ENCODE measurements at places on chromosomes 5 and 9.

GRCh38 chr5:1801967-1802295, 724 bp downstream of the NDUFS6 start:
- no peak for DNase-seq

GRCh38 chr5:74608736-74609601, 31.6 kb downstream of the ENC1 start:
- no peak for DNase-seq

DNA sequence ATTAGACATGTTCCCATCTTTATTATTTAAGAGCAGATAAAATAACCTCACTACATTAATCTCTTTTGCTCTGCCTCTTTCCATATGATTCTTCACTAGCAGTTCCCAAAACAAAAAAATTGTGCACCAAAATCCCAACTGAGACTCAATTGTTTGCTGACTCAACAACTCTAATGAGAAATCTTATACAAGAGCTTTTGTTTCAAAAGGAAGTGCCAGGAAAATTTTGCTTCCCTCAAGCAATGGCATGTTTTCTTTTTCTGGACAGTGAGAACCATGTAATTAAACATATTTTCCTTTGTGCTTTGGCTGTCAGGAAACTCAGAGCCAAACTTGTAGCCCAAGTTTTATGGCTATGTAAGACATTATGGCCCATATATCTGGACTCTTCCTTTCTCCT, 62.0 kb downstream of the TMC1 start:
- no peak for DNase-seq

DNA sequence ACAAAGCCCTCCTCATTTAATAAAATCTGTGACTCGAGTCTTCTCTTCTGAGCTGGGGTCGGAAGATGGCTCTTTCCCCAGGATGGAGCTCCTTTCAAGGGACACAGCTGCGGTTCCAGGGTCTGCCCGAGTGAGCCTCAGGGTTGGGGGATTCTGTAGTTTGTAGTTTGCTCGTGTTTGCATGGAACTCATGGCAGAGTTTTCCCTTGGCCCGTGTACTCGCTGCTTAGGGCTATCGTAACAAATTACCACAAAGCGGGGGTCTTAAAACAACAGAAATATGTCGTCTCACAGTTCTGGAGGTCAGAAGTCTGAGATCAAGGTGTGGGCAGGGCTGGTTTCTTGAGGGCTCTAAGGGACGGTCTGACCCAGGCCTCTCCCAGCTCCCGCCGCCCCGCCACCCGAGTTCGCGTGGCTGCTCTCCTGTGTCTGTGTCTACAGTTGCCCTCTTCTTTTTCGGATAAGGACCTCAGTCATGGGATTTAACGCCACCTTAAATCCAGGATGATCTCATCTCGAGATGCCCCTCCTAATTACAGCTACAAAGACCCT, 13.9 kb upstream of the LPCAT1 start:
- no peak for DNase-seq

DNA sequence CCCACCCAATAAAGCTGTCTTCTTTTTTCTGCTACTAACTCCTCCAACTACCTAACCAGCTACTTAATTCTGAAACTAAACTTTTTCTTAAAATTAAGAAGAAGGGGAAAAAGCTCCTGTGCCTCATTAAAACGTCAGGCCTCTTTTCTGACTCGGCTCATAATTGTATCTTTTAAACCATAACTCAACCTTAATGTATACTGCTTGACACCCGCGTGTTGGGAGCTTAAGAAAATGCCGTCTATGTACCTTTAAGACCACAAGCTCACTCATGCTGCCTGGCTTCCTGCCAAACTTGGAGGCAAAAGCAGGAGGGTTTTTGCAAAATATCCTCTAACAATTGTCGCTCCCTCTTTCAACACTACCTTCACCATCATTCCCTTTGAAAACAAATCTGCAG, 5.0 kb downstream of the EBF1 start:
- peak; percentile 55 for DNase-seq

DNA sequence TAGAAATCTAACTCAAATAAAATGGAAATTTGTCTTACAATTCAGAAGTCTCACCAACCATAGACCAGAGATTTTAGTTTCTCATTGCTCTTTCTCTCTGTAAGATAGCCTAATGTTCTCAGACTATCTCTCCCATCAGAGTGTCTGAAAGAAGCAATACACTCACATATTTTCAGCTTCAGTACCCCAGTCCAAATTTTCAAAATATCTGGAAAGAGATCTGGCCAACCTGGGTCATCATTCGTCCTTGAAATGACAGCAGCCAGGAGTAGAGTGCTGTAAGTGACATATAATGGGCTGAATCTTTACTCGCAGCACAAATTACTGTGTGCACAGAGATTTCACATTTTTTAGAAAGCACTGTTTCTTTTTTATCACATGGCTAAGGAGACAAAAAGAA, 313.3 kb upstream of the PRR16 start:
- no peak for DNase-seq

- DNase-seq: no peak
Measured at GRCh38 chr9:130292106-130292505, 26.5 kb downstream of the HMCN2 start.

DNA sequence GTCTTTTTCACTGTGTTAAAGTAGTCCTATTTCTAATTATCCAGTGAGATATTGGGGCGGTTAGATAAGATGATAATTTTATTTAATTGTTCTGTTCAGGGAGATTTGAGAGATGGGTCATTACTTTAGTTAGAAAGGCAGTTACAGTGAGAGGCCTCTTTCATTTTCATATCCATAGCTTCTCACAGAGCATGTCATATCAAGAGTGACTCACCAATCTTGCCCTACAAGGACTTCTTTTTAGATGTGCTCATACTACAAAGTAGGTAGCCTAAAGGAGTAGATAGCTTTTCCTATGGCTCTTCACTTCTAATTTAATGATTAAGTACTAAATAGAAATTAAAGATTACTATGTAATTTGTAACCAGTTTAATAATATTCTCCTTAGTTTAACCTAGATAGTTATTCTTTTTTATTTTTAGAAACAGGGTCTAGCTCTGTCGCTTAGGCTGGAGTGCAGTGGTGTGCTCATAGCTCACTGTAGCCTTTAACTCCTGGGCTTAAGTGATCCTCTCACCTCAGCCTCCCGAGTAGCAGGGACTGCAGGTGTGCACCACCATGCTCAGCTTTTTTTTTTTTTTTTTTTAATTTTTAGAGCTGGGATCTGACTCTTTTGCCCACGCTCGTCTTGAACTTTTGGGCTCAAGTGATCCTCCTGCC, 71.0 kb downstream of the FER start:
- DNase-seq: no peak

- DNase-seq: no peak
Measured at GRCh38 chr5:153746440-153746839, 256.0 kb downstream of the GRIA1 start.

- no peak for DNase-seq
Measured at GRCh38 chr5:111557111-111557510, 44.8 kb upstream of the STARD4 start.

DNA sequence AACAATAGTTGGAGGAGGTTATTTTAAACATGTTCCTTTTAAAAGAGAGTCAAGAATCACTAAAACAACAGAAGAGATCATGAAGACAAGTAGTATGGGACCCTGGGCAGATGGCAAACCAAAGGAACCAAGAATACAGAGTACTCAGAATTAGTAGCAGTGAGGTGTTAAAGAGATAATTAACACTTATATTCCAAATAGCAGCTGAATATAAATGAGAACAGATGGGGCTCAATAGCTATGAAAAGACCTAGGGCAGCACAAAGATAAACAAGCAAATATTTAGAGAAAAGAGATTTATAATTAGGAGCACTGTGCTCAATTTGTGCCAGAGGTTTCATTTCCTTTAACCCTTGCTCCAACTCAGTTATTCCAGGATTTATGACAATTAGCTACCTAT, 159.1 kb downstream of the FAM114A2 start:
- DNase-seq: no peak

GRCh38 chr5:135538261-135538660, 2.5 kb upstream of the NEUROG1 start:
- no peak for DNase-seq

- no peak for DNase-seq
Measured at GRCh38 chr5:142143878-142144277, 35.3 kb downstream of the NDFIP1 start.

DNA sequence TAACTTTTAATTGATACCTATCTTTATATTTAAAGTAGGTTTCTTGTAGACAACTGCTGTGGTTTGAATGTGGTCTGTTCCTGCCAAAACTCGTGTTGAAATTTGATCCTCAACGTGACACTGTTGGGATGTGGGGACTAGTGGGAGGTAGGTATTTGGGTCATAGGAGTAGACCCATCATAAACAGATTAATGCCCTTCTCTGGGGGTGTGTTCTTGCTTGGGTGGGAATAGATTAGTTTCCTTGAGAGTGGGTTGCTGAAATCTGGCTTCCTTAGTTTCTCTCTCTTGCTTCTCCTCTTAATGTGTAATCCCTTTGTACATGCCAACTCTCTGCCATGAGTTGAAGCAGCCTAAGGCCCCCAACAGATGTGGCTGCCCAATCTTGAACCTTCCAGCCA, 34.6 kb upstream of the IPPK start:
- no peak for DNase-seq

DNA sequence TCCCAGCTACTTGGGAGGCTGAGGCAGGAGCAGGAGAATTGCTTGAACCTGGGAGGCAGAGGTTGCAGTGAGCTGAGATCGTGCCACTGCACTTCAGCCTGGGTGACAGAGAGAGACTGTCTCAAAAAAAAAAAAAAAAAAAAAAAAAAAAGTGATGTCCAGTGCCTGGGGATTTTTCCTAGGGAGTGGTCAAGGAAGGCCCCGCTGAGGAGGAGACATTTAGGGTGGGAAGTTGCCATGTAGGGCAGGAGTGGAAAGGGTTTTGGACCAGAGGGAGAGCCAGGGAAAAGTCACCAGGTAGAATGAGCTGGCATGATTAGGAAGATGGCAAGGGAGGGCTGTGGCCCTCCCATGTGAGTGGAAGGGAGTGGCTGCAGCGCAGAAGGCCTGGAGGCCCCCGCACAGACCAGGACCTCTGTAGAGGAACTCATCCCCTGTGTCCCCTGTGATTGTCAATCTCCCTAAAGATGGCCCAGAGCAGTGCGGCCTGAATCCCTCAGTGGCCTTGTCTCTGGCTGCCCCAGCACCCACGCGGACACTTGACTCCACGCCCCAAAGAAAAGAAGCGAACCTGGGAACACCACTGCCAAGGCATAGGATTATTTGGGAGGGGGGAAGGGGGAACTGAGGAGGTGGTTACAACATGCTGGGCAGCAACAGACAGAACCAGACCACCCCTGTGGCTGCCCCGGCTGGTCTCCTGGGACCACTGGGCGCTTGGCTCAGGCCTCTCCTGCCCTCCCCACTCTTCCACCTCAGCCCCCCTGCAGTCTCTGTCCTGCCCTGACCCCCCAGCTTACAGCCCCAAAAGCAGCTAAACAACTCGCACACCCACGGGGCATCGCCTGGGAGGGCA, 2.6 kb upstream of the SQSTM1 start:
- DNase-seq: no peak

- DNase-seq: no peak
Measured at GRCh38 chr5:107425541-107426031, 245.2 kb downstream of the EFNA5 start.

GRCh38 chr5:135223891-135224625, 175.0 kb downstream of the MACROH2A1 start:
- DNase-seq: no peak

GRCh38 chr9:78040726-78041125, 9.1 kb upstream of the GNAQ start:
- no peak for DNase-seq

DNA sequence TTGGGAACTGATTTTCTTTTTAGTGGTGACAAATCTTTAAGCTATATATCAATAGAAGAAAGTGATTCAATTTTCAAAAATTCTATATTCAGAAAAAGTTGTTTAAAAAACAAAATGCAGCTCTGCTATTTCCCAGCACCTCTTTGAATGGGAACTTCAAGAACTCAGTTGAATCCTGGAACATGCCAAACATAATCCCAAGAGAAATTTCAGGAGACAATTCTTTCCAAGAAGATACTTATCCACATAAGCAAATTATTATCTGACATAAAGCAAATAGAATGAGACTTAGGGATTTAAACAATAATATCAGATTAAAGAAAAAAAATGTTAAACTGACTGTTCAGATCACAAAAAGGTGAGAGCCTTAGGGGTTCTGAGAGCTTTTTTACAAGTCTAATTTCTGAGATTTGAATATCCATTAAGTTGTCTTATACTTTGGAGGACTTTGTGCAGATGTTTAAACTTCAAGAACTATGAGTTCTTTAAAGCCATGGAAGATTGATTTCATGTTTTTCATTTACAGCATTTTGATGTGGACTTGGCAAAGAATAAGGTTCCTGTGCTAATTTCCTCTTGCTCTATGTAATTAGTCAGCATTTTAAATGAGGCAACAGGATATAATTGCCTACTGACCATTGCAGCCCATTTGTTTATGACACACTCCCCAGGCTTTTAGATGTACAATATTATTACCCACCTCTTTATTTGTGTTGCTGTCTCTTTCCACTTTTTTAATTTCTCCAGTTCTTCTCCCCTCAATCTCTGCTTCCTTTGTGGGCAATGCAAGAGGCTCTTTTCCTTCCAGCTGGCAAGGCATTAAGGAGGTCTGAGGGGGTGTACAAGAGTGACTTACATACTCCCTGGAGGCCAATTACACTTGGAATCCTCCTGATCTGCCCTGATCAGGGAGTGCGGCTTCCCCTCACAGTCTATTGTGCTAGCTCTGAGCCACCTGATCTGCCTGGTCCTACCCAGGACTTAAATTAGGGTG, 419.1 kb downstream of the NR2F1-AS1 start:
- DNase-seq: no peak

GRCh38 chr9:32589083-32589723, 16.2 kb upstream of the NDUFB6 start:
- DNase-seq: no peak

Data from activated CD4-positive, alpha-beta T cell treated with anti-CD3 and anti-CD28 coated beads for 4 hours (primary cell).